CD4-positive, alpha-beta T cell treated with Interleukin-1 beta for 1 hour (primary cell): ENCODE measurements at places on chromosomes 7 and 10.
A peak's percentile ranks its signal among the peaks of the same experiment; 100 is the strongest.

DNA sequence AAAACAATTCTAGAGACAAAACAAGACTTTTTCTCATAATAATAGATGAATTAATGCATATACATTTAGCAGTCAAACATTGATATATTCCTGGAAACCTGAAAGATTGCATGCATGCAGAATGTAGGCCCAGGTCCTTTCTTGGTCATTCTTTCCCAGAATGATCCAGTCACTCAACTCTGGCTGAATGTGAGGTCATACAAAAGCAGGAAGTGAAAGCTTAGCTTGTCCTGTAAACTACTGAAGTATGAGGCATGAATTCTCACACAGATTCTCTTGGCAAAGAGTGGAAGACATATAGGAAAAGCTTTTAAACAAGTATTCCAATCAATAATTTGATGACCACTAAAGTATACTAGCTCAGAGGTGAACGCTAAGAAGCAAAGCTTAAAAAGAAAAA lies 253.9 kb downstream of the PPP1R3A start:
- DNase-seq: no peak

GRCh38 chr10:131311661-131312477 lies at the start of gene TCERG1L:
Gene TCERG1L, minus strand, starts transcription at chr10:131311721. Its CDS starts 86 bp downstream, at chr10:131311635.
- DNase-seq: no peak

- no peak for DNase-seq
Observed at GRCh38 chr7:36564489-36564888, 159.8 kb downstream of the AOAH start.

DNA sequence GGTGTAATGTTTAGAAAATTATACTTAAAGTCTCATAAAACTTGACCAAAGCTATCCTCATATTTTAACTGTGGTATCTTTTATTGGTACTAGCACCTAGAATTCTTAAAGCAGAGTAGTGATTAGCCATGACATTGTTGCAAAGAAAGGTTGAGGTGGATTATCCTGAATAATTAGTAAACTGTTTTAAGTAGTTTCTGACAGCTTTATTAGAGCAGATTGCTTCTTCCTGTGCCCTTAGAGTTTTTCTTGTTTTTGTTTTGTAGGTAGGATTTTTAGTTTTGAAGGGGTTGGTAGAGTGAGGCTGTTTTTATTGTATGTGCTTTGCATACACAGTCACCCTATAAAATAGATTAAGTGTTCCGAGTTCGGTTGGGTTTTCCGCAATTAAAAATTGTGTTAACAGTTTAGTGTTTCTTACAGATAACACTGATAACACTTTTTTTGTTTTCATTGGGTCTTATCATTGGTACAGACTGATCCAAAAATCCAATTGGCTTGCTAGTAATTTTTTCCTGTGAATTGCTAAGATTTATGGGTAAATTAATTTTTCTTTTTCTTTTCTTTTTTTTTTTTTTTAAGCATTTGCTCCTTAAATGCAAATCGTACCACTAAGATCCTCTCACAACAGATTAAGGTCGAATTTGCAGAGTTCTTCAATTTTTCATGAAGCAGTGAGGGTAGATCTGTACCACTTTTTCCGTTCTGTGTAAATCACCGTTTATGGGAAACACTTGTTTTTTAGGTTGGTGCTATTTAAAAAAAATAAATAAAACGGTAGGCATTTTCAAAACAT lies 2.1 kb upstream of the PBLD start:
- no peak for DNase-seq

DNA sequence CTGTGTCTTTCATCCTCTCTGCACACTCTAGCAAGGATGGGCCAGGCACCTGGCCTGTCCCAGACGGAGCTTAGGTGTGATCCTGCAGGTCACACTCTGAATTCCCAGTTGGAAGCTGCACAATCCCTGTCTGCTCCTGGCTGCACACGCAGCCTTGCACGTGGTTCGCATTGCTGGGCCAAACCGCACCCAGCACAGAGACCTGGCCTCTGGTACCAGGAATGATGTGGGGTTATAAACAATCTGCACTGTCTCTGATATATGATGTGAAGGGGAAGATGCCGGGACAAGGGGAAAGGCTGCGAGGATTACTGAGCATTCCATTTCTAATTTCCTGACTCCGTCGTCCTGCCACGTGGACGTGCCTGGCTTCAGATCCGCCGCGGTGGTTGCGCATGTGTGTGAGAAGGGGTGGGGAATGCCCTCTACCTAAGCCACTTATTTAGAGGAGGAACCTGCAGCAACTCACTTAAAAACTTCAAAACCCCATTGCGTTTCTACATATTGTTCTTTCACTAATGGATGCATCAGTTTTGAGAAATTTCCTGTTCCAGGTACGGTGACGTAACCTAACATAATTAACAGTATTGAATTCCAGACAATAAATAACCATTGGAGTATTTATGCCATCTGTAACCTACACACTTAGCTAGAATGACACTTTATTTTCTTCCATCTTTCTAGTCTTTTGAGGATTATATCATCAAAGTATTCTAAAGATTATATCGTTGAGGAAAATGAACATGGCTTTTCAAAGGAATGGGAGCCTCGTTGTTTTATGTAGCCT lies 559.7 kb upstream of the MGMT start:
- no peak for DNase-seq

- no peak for DNase-seq
Observed at GRCh38 chr7:80319461-80319860, 184.8 kb downstream of the GNAI1 start.

DNA sequence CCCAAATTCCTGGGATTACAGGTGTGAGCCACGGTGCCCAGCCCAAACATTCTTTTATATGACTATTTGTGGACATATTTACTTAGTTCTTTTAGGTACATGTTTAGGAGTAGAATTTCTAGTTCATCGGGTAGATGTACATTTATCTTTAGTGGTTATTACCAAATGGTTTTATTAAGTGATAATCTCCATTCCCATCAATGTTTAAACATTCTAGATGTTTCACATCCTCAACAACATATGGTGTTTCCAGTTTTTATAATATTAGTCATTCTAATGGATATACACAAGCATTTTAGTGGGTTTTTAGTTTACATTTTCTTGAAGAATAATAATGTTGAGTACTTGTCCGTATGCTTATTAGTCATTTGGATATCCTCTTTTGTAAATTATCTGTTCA lies 131.7 kb downstream of the RTKN2 start:
- no peak for DNase-seq

DNA sequence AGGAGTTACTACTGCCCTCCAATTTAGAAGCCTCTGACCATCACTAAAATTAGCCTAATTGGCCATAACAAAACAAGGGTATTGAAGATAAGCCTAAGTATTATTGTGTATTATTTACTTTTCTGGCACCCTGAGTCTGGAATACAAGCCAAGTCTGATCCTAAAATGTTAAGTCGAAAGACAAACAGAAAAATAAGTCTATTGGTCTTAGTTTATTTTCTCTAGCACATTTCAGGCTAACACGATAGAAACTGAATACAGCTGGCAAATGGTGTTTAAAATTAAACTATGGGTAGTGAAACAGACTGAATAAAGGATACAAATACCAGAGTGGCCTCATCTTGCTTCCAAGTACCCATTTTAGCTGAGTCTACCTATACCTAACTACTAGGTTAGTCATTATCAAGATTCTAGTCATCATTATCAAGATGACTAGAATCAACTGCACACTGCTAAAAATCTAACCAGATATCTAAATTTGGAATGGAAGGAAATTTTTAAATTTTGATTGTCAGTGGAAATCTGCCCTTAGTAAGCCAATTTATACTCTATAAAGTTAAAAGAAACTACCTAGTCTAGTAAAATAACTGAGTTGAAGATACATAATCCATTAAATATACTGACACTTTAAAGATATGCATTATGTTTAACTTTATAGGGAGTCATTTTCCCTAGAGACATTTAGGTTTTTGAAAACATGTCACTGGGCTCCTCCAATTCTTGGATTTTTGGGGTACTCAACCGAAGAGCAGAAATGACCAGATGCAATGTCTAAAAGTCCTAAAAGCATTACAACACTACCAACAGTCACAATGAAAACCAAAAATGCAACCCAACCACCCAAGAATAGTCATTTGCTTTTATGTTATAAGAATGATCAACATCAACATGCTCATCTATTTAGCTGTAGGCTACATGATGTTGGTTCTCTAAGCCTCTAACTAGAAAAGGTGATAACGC lies 80.9 kb downstream of the NT5C2 start:
- no peak for DNase-seq

DNA sequence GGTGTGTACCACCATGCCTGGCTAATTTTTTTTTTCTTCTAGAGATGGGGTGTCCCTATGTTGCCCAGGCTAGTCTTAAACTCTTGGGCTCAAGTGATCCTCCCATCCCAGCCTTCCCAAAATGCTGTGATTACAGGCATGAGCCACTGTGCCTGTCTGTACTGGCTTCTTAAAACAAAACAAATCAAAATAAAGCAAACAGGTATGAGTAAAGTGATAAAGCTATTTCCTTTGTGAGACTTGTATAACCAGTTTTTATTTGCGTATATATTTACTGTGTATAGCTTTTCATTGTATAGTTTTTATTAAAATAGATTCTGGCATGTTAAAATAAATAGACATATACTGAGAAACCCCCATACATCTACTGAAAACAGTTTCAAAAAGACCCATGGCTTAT lies 14.3 kb downstream of the LCOR start:
- DNase-seq: no peak

- DNase-seq: peak; percentile 98
Observed at GRCh38 chr7:138459413-138460175, 465 bp upstream of the TRIM24 start.

- no peak for DNase-seq
Observed at GRCh38 chr10:63429281-63429680, 36.5 kb downstream of the JMJD1C start.

DNA sequence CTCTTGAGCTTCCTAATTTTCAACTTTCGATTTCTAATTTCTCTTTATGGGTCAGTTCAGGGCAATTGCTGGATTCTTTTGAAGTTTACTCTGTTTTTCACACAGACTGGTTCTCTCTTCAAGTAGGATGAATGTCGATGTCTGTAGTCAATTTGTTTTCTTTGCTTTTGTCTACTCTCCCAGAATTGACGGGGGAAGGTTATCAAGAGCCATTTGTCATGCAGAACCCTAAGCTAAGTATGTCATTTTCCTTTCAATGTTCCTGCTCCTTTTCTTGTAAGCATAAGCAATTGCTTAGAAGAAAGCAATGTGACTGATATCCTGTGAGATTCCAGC lies 53.7 kb downstream of the SLC39A12 start:
- no peak for DNase-seq

- no peak for DNase-seq
Observed at GRCh38 chr7:47211519-47211973, 370.4 kb downstream of the TNS3 start.

DNA sequence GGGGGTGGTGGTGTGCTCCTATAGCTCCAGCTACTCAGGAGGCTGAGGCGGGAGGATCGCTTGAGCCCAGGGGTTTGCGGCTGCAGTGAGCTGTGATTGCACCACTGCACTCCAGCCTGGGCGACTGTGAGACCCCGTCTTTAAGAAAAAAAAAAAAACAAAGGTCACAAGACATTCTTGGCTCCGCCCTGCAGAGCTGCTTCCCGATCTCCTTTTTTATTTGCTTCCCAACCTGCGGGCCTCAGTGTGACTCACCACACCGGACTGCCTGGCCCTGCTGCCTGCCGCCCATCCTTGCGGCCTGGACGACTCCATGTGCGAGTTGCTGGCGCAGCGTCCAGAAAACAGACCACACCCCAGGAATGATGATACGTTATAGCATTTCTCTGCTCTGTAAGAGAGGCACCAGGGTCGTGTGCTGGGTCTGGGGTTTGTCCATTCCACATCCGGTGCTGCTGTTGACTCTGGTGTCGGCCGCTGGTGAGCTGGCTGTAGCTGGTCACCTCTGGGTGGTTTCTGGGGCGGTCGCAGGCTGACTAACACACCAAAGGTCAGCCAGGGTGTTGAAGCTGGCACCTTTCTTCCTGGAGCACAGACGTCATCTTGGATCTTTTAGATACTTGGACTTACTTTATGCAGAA lies 123.6 kb downstream of the TCF7L2 start:
- no peak for DNase-seq

GRCh38 chr7:94834359-94834758 lies 73.0 kb upstream of the PPP1R9A start:
- DNase-seq: no peak

GRCh38 chr7:94975336-94975735 lies 67.9 kb downstream of the PPP1R9A start:
- DNase-seq: no peak

- peak; percentile 100 for DNase-seq
Observed at GRCh38 chr10:110919349-110919931, at the start of gene SHOC2. Gene SHOC2, plus strand, starts transcription at chr10:110919604. Its CDS starts 44,755 bp downstream, at chr10:110964359.

- DNase-seq: no peak
Observed at GRCh38 chr7:47375121-47375938, 206.6 kb downstream of the TNS3 start.

GRCh38 chr7:52283335-52283734 lies 752.1 kb upstream of the POM121L12 start:
- no peak for DNase-seq

DNA sequence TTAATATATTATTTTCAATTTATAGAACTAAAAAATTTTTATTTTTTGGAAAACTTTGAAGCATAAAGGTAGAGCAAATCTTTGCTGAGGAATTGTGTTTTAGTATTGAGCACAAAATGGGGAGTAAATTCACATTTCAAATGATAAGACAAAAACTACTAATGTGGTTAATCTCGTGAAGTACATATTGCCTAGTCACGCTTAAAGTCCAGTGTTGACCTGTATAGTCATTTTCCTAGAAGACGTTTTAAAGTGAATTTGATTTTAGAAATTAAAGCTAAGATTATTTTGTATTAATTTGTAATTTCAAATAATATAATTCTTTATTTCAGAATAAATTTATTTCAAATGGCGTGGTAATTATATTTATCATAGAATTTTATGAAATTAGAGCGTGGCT lies 57.2 kb upstream of the MSRB2 start:
- DNase-seq: no peak

GRCh38 chr10:119101366-119102098 lies 2.4 kb upstream of the DENND10 start:
- DNase-seq: no peak

DNA sequence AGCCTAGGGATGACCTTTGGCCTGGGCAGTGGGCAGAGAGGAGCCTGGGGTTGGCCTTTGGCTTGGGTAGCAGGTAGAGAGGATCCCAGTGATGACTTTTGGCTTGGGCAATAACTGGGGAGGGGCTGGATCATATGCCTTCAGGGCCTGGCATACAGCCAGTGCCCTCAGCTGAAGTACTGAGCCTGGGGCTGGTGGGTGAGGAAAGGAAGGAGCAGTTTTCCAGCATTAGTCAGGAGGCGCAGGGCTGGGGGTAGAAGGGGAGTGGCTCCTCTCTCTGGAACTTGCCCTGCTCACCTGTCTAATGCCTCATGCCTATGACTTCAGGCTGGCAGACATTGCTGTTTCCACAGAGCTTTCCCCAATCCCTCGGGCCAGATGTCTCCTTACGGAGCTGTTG lies 15.2 kb upstream of the COMTD1 start:
- DNase-seq: no peak

DNA sequence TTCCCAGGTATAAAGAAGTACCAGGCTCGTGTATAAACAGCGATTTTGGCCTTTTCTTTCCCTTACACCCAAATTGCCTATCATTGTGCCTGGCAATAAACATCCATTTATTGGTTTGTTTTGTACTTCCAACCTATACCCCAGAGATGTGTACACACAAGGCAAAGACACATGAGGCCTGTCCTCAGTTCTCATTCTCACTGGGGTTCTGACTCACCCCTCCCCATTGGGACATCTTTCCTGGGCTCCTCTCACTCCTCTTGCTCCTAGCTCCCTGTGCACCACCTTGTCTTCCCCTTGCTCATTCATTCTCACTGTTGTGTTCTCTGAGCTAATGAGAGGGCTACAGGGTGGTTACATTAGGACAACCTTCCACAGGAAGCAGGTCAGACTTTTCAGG lies 240.7 kb downstream of the ANK3 start:
- no peak for DNase-seq
